ENCODE measurements at places on chromosomes 4 and X. TPM values are rescaled to one million over a fixed set of nuclear protein-coding genes. Genes with fewer than 3 reads are reported as not detected.

GRCh38 chr4:134027931-134028330 is 173.7 kb downstream of the PABPC4L start:
- DNase-seq, result no peak

DNA sequence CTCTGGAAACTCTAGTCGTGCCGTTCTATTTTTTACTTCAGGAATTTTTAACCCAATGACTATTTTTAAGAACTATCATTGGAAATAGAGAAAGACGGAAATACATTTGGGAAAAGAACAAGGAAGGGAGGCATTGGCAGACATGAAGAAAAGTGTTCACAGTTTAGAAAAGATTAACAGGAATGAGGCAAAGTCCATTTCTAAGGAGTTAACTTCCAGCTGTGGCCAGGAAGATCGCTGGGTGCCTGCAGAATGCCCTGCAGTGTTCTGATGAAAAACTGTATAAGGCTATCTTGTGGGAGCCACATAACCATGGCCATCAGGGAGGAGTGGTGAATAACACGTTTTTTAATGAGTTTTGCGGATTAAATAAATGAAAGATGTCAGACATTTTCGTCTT is 150.6 kb upstream of the VCX3A start:
- DNase-seq, result no peak

GRCh38 chr4:26763648-26764047 is 97.0 kb upstream of the STIM2 start:
- no peak for DNase-seq

GRCh38 chrX:136268051-136269048 is 17.1 kb upstream of the MAP7D3 start:
- peak; percentile 46 for DNase-seq

DNA sequence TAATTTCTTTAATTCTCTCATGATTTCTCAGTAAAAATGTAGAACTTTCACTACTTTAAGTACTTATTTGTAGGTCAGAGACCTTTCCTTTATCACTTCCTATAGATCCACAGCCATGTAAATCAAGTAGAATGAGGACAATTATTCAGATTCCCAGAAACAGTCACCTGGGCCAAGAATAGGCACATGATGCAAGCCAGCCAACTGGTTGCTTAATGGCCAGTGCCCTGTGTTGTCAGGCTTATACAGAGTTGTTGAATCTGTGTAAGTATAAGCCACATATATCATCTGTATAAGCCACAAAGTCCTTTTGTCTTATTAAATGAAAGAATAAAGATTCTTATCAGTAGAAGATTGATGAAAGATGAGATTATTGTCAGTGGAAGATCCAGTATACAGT is 5.2 kb downstream of the BANK1 start:
- DNase-seq, result no peak

DNA sequence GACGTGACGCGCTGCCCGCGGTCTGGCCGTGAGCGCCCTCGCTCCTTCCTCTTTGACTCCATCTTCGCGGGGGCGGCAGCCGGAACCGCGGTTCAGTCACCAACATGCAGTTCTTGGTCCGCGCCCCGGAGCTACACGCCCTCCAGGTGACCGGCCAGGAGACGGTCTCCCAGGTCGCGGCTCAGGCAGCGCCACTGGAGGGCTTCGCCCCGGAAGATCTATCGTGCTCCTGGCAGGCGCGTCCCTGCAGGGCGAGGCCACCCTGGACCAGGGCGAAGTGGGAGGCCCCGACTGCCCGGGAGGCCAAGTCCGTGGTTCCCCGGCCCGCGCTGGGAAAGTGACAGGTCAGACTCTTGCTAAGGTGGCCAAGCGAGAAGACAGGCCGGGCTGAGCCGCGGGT is 2.9 kb downstream of the TRIML2 start:
- DNase-seq, result no peak

- no peak for DNase-seq
These were observed 51.5 kb upstream of the ATOH1 start for GRCh38 chr4:93777081-93777460.

DNA sequence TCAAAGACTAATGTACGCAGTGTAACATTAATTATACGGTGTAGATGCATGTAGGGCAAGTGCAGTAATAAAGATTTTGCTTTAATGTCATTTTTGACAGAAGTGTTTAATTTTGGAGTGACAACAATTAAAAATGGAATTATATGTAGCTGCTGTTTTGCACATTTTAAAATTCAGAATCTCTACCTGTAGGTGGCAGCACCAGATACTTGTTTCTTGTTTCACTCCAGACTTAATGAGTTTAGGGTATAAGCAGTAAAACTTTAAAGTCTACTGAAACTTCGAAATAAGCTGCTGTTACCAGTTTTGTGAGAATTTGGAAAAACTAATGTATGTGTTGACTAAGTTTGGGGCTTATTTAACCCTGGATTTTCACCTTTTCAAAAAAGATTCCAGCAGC is 144.9 kb downstream of the POLA1 start:
- no peak for DNase-seq

IGFBP7 gene
- 487 TPM for total RNA-seq

CXCL11 gene
- total RNA-seq, result 0.31 TPM
